ENCODE measurements at places on chromosomes 1 and 21.

- H3K4me1 ChIP-seq = peaks cover 5% of the 10 kb centered on the region
- H3K27ac ChIP-seq = peak within 1 kb of the TSS; percentile 74
- H3K36me3 ChIP-seq = no peaks in the 10 kb centered on the region
- H3K4me3 ChIP-seq = peak within 1 kb of the TSS; percentile 83
- DNase-seq = peak; percentile 46
Measured at GRCh38 chr1:95117207-95118066, at the start of gene TLCD4. TLCD4 (plus strand) TSS chr1:95117355; CDS start chr1:95143902, 26,547 bp downstream.

GRCh38 chr1:167054531-167054930, 35.6 kb downstream of the GPA33 start:
- H3K4me3 ChIP-seq = no peak overlapping the region
- no peaks in the 10 kb centered on the region for H3K27me3 ChIP-seq
- peaks cover 9% of the 10 kb centered on the region for H3K4me1 ChIP-seq
- peaks cover 7% of the 10 kb centered on the region for H3K36me3 ChIP-seq
- DNase-seq = no peak

- DNase-seq = no peak
- no peak overlapping the region for H3K27ac ChIP-seq
- H3K4me3 ChIP-seq = no peak overlapping the region
- peaks cover 40% of the 10 kb centered on the region for H3K36me3 ChIP-seq
Measured at GRCh38 chr1:114379987-114380386, 131.0 kb downstream of the TRIM33 start.

DNA sequence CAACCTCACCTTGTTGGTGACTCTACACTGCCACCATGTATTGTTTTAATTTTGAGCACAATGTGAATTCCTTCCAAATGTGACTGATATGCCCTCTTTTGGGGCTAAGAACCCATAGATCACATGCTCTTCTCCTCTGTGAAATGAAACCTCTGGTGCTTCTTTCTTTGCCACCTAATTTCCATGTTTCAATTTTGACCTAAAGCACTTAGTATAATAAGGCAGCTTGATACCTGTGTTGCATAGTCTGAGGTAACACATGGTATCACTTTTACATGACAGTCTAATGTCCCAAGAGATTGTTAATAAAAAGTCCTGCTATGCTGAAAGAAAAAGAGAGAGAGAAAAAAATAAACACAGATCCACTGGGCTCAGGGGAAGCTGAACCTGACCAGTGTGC, 24.2 kb downstream of the CLEC20A start:
- H3K27ac ChIP-seq = no peak overlapping the region
- H3K36me3 ChIP-seq = no peaks in the 10 kb centered on the region
- no peak overlapping the region for H3K4me3 ChIP-seq
- peaks cover 11% of the 10 kb centered on the region for H3K27me3 ChIP-seq

DNA sequence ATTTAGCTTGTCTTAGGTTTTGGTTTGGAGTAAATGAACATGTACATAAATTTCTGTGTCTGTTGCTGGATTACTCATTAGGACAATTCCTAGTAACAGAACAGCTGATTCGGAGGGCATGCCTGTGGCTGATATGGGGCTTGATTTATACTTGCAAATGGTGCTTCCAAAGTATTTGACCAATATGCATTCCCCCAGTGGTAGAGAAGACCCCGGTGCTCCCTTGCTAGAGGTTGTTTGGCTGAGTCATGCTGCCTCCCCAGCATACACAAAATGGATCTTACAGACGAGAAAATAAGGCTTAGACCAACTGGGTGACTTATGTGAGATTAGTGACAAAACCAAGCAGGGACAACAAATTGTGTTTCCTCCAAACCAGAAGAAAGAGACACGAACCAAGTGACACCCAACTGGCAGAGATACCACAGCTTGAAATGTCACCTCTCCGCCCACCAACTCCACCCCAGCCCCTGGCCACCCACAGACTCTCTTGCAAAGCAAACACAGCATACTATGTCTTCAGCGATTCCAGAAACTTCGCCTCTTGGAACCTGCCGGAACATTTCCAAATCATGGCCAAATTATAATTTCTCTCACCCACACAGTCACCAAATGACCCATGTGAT, 75.9 kb upstream of the ETS2 start:
- H3K27me3 ChIP-seq = peaks cover 17% of the 10 kb centered on the region
- H3K4me1 ChIP-seq = peaks cover 8% of the 10 kb centered on the region
- peaks cover 3% of the 10 kb centered on the region for H3K36me3 ChIP-seq
- H3K27ac ChIP-seq = no peak overlapping the region

DNA sequence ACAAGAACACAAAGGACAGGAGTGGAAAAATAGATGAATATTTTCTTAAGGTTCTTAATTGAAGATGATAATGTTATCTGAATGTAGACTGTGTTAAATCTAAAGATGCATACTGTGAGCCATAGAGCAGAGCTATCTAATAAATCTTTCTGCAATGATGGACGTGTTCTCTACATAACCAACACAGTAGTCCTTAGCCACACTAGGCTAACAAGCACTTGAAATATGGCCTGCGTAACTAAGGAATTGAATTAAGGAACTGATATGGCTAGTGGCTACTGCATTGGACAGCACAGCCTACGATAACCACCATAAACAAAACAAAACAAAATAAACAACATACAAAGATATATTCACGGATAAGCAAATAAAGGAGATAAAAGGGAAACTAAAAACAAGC, 181.3 kb downstream of the LYPLAL1 start:
- H3K4me1 ChIP-seq = no peaks in the 10 kb centered on the region
- no peaks in the 10 kb centered on the region for H3K36me3 ChIP-seq
- DNase-seq = no peak
- no peak overlapping the region for H3K27ac ChIP-seq
- no peaks in the 10 kb centered on the region for H3K27me3 ChIP-seq

DNA sequence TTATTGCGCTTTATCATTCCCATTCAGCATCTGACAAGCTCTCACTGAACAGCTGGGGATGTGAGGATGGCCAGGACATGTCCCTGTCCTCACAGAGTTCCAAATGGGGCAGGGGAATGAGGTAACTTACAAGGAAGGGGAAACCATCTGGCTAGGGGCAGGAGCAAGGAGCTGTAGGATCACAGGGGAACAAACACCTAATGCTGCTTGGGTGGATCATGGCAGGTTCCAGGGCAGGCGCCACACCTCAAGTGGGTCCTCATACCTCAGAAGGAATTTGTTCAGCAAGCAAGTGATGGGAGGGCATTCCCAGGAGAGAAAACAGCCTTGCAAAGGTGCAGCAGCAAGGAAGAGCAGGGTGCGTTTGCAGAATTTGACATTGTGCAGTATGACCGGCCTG, 35.1 kb upstream of the GRIK3 start:
- no peaks in the 10 kb centered on the region for H3K4me1 ChIP-seq
- H3K36me3 ChIP-seq = no peaks in the 10 kb centered on the region
- H3K27me3 ChIP-seq = peaks cover 46% of the 10 kb centered on the region
- no peak overlapping the region for H3K27ac ChIP-seq

GRCh38 chr1:91924146-91924545, 25.1 kb upstream of the BRDT start:
- no peak overlapping the region for H3K4me3 ChIP-seq
- no peaks in the 10 kb centered on the region for H3K27me3 ChIP-seq
- no peak for DNase-seq
- H3K4me1 ChIP-seq = no peaks in the 10 kb centered on the region
- H3K36me3 ChIP-seq = no peaks in the 10 kb centered on the region
- H3K27ac ChIP-seq = no peak overlapping the region

GRCh38 chr1:193090865-193091264, 14.3 kb downstream of the GLRX2 start:
- no peak overlapping the region for H3K27ac ChIP-seq
- H3K36me3 ChIP-seq = peaks cover 45% of the 10 kb centered on the region
- H3K4me3 ChIP-seq = no peak overlapping the region
- H3K27me3 ChIP-seq = no peaks in the 10 kb centered on the region
- H3K4me1 ChIP-seq = no peaks in the 10 kb centered on the region
- DNase-seq = no peak

DNA sequence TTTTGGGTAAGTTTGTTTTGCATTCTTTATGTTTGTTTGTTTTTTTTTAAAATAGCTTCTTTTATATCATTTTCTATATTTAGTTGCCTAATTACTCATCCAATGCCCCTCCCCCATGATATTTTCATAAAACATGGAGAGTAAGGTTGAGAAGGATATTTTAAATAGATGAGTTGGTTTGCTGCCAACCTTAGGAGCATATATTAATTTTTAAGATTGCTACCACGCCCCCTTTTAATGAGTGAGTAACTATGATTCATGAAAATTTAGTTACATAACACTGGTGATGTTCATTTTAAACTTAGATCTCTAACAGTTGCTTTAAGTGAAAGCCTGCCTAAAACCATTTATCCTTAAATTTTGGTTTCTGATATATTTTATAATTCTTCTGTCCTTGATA, 18.7 kb downstream of the TMEM50A start:
- peaks cover 89% of the 10 kb centered on the region for H3K36me3 ChIP-seq
- H3K4me1 ChIP-seq = peaks cover 18% of the 10 kb centered on the region
- no peaks in the 10 kb centered on the region for H3K27me3 ChIP-seq
- no peak overlapping the region for H3K27ac ChIP-seq
- H3K4me3 ChIP-seq = peak overlapping the region; percentile 59
- no peak for DNase-seq

DNA sequence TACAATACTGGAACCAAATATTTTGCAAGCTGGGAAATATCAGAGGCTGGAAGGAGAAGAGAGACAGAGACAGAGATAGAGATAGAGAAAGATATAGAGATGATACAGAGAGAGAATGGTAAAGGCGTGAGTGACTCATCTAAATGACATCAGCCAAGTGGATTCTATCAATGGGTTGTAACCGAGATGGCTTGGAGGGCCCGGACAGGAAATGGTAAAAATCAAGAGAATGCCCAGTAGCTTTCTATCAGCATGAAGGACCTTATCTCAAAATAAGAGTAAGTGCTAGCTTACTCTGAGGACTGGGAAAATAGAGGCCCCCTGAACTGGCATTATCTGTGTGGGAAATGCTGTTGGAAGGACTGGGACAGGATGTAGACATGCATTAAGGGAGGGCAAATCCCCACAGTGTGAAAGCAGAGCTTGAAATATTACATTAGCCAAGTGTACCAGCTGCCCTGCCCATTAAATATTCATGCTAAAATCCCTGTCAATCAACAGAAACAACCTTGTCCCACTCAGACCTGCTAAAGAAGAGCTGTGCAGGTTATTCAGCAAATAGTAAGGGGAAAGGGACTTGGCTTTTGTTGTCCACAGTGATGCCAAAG, 76.6 kb upstream of the ZNF644 start:
- peaks cover 18% of the 10 kb centered on the region for H3K27me3 ChIP-seq
- no peak overlapping the region for H3K4me3 ChIP-seq
- H3K4me1 ChIP-seq = peaks cover 12% of the 10 kb centered on the region
- H3K36me3 ChIP-seq = no peaks in the 10 kb centered on the region
- no peak overlapping the region for H3K27ac ChIP-seq
- no peak for DNase-seq

GRCh38 chr1:155978325-155978972, at the start of gene ARHGEF2:
ARHGEF2 (minus strand) TSS chr1:155978547; CDS start chr1:155978427, 120 bp downstream.
- peaks cover 68% of the 10 kb centered on the region for H3K4me1 ChIP-seq
- no peaks in the 10 kb centered on the region for H3K36me3 ChIP-seq
- H3K27ac ChIP-seq = peak within 1 kb of the TSS; percentile 95
- peak; percentile 75 for DNase-seq
- H3K4me3 ChIP-seq = peak within 1 kb of the TSS; percentile 98

DNA sequence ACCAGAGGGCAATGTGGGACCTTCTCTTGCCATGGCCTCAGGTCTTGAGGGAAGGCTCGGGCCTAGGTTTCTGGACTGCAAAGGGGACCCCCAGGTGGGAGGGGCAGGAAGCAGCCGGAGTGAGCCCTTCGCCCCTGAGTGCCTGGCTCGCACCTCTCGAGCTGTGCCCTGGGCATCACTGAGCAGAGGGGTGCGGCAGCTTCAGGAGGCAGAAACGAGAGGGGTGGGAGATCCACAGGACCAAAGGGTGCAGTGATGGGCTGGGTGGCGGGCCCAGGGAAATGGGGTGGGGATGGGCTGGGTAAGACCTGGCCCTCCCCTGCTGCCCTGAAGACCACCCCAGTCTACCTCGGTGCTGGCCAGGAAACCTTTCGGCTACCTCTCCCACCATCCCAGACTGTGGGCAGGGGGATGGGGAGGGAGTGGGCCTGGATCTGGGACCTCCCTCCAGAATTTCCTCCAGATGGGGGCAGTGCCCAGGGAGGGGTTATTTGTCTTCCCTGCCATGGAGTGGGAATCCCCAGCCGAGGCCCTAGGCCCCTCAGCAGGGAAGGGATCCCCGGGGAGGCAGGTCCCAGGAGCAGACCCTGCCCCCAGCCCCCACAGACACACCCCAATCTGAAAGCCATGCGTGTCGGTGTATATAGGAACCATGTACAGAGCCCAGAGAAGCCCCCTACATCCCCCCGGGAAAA, 21.3 kb downstream of the A3GALT2 start:
- peaks cover 17% of the 10 kb centered on the region for H3K4me1 ChIP-seq
- no peak overlapping the region for H3K27ac ChIP-seq
- H3K27me3 ChIP-seq = no peaks in the 10 kb centered on the region
- H3K36me3 ChIP-seq = no peaks in the 10 kb centered on the region
- DNase-seq = no peak
- H3K4me3 ChIP-seq = no peak overlapping the region

DNA sequence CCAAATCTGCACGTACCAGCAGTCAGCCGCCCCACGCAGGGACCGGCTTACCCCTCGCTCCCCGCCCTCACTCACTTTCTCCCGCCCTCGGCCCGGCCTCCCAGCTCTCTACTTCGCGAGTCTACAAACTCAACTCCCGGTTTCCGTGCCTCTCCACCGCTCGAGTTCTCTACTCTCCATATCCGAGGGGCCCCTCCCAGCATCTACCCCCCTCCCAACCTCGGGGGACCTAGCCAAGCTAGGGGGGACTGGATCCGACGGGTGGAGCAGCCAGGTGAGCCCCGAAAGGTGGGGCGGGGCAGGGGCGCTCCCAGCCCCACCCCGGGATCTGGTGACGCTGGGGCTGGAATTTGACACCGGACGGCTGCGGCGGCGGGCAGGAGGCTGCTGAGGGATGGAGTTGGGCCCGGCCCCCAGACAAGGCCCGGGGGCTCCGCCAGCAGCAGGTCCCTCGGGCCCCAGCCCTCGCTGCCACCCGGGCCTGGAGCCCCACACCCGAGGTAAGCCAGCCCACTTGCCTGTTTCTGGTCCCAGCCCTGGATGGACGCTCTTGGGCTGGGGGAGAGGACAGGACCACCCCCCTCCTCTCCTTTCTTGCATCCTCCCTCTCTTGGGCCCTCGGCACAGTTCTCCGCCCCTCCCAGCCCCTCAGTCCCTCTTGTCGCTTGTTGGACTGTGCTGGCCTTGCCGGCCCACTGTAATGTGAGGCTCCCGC, at the start of gene ARTN:
Gene ARTN, plus strand, starts transcription at position 416 of the 715 bp plus-strand sequence. CDS start 1,856 bp downstream, outside the sequence.
- H3K4me1 ChIP-seq = peaks cover 8% of the 10 kb centered on the region
- H3K36me3 ChIP-seq = no peaks in the 10 kb centered on the region
- peaks cover 9% of the 10 kb centered on the region for H3K27me3 ChIP-seq

DNA sequence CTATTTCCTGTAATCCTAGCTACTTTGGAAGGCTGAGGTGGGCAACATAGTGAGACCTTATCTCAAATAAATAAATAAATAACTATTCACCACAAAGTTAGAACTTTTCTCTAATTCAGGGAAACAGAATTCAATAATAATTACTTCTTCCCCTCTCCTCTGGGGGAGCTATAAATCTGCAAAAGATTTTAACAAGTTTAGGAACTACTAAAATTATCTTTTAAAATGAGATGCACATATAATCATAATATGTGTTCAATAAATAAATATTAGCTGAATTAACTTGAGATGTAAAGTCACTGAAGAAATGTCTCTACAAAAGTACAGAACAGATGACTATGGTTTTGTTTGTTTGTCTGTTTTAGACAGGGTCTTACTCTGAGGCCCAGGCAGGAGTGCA, 14.1 kb downstream of the WDR47 start:
- peaks cover 2% of the 10 kb centered on the region for H3K36me3 ChIP-seq
- no peaks in the 10 kb centered on the region for H3K27me3 ChIP-seq
- no peak overlapping the region for H3K27ac ChIP-seq
- no peak for DNase-seq
- H3K4me1 ChIP-seq = peaks cover 3% of the 10 kb centered on the region
- H3K4me3 ChIP-seq = no peak overlapping the region

GRCh38 chr1:164510435-164510834, 48.5 kb upstream of the PBX1 start:
- H3K4me3 ChIP-seq = no peak overlapping the region
- no peak for DNase-seq
- H3K27me3 ChIP-seq = no peaks in the 10 kb centered on the region
- no peak overlapping the region for H3K27ac ChIP-seq
- H3K36me3 ChIP-seq = no peaks in the 10 kb centered on the region

All from naive thymus-derived CD8-positive, alpha-beta T cell (primary cell).